Fibroblast of lung (primary cell): ENCODE measurements at places on chromosomes 5 and 9.
A peak's percentile ranks its signal among the peaks of the same experiment; 100 is the strongest.

DNA sequence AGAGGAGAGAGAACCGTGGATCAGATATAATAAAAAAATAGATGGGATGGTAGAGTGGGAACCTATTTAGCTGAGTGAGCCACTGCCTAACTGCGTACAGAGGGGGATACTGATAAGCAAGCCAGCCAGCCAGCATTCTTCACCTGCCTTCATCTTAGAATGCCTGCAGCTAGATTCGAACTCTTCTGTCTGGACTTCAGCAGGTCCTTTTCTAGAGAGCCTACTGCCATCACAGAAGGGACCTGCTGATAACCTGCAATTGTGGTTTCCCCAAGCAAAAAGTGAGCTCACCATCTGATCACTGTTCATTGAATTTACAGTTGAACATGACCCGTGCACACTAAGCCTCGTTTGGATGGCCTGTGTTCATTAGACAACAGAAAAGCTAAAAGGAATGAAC is 109.4 kb downstream of the CDC42SE2 start:
- no peak for DNase-seq

GRCh38 chr5:171080186-171080938 is 218.5 kb downstream of the RANBP17 start:
- DNase-seq = no peak

- no peak for DNase-seq
Measured at GRCh38 chr9:5718296-5719032, 89.6 kb downstream of the RIC1 start.

DNA sequence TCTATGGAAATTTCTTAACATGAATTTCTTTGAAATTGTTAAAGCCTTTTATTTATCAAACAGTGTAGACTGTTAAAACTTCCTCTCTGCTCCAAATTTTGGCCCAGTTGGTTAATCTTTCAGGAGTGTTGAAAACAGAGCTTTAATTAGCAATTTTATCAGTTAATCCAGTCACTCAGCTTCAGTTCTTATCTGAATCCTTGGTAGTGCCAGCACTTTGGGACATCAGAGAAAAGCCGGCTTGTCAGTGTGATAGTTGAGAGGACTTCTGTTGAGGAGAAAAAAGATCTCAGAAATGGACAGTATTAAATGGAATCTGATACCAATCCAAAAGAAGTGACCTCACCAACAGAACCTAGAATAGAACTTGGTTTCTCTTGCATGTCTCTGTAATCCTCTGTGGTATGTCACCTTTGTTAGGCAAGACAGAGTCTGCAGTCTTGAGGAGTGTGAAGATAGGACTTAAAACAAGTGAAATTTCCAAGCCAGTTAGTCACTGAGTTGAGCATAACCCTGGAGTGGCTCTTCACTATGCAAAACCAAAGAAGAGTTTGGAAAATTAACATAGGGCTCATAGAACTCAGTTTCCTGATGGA is 251.8 kb downstream of the NNT start:
- peak; percentile 28 for DNase-seq

- no peak for DNase-seq
Measured at GRCh38 chr5:144169904-144170275, 569 bp downstream of the YIPF5 start.

DNA sequence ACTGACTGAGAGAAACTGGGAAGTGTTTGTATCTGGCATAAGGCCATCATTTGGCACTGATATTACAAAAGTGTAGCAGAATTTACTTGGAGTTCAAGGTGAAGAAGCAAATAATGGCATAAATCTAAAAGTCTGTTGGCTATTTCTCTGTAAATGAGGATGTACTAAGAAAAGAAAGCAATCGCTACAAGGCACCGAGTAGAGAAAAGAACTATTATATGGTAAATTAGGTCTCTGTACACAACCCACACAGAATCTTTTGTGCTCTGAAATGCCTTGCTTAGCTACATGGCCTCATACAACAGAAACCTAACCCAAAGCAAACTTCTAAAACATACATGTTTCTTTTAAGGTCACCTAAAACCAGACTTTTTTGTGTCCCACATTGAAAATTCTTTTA is 290.1 kb upstream of the WWC1 start:
- DNase-seq = no peak

GRCh38 chr5:25119650-25120049 is 474.9 kb upstream of the CDH10 start:
- peak; percentile 29 for DNase-seq

DNA sequence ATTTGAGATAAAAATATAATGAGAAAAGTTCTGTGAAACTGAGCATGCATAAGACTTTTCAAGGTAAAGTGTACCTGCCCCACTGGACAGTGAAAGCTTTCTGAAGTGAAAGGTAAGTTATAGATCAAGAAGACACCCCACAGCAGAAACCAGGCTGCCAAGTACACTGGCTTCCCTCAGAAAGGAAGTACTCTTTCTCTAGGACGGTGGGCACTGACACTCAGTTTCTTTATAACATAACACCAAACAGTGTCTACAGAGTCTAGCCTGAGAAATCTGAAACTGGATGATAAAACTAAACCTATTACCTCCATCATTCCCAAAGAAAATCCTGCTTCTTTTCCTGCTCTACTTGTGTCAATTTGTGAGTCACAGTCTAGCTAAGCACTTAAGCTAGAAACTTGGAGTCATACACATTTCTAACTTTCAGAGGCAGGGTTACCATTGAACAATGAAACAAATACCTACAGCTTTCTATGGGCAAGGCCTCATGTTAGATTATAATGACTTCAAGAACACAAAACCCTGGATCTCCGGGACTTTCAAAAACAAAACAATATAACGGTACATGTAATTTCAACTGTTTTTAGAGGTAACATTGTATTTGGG is 136.7 kb downstream of the CPLANE1 start:
- no peak for DNase-seq

GRCh38 chr9:124784509-124784908 is 7.6 kb downstream of the OLFML2A start:
- DNase-seq = peak; percentile 55

- DNase-seq = no peak
Measured at GRCh38 chr5:177438468-177438867, 8.1 kb upstream of the PRR7 start.

DNA sequence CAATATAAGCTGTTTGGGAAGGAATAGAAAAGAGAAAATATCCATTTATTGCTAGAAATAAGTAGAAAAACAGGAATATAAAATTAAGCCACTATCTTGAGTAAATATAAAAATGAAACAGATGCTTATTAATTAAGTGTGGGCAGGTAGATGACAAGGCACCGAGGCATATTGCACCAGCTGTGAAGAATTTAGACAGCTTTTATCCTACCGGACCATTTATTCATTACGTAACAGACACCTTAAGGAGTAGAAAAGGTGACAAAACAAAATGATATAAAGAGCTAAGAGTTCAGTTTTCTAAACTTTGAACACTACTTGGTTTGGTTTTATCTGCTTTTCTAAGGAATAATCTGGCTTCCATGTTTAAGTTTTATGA is 404.1 kb downstream of the PTPRD start:
- DNase-seq = no peak

GRCh38 chr5:180080486-180081280 is 9.1 kb upstream of the RNF130 start:
- DNase-seq = no peak

DNA sequence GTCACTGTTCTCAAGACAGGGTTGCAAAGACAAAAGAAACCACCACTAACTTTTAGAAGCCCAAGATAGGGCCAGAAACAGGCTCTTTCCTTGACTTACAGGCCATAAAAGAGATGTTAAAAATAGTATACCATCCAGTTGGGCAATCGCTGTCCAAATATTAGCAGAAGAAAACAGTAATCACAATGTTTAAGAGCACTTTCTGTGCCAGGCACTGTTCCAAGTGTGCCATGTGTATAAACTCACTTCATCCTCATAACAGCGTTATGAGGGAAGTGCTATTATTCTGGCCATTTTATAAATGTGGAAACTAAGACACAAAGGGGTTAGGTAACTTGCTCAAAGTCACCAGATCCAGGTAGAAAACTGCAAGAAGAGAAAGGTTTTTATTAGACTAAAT is 111.7 kb downstream of the KCNN2 start:
- DNase-seq = no peak

DNA sequence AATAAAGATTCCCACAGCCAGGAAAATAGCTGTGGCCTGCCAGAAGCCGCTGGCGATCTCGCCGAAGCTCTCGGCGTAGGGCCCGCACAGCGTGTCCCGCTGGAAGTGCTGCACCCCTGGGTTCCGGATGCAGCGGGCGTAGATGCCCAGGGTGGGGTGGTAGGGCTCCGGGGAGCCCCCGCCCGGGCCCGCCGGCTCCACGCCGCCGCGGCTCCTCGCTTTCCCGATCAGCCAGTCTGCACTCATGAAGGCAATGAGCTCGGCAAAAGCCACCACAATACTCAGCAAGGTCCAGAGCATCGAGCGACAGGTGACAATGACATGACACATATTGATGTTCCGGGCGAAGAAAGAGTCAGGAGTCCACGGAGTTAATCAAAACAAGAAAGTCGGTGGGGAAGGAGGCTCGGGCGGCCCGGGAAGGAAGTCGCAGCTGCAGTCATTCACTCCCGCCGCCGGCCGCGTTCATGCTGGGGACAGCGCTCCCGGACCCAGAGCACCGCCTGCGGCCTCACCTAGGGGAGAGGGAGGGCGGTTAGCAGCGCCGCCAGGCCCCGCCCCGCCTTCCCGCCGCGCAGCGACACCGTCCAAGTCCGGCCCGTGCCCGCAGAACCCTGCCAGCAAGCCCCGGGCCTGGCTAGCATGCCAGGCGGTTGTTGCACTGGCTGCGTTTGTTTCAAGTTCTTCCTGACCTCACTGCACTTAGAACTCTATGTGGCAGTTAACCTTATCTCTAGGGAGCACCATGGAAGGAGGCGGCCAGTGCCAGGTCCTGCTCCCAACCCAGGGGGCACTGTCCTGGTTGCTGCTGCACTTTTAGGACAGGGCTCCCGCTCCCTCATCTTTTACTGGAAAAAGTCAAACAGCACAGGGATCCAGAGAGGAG is 138.4 kb downstream of the LHFPL2 start:
- DNase-seq = no peak
